Cardiac muscle cell (in vitro differentiated cells and primary cell): ENCODE measurements at places on chromosomes 5 and 9.

DNA sequence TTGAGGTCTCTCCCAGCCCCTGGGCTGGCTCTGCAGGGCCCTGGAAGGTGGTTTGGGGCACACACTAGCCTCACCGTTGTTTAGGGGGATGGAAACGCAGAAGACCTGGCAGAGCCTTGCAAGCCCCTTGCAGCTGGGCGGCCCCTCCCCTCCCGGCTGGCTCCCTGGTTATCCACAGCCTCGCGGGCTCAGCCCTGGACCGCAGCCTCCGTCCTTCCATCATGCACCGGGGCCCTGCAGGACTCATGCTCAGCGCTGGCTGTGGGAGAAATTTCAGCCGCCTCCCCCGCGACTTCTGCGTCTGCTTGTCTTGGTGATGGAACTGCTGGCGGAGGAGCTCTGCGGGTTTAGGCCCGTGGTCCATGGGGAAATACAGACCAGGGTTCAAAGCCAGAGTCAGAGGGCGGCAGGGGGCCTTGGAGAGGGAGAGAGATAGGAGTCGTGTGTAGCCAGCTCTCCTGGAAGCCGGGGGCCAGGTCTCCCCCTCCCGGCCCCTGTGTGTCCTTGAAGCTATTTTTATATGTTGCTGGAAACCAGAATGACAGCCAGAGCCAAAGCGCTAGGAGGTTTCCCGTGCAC lies 75.8 kb upstream of the IER5L start:
- peaks cover 3% of the 10 kb centered on the region for H3K27me3 ChIP-seq
- peaks cover 23% of the 10 kb centered on the region for H3K4me1 ChIP-seq
- peak overlapping the region; percentile 79 for H3K27ac ChIP-seq
- H3K4me3 ChIP-seq, result no peak overlapping the region
- peak; percentile 82 for DNase-seq

DNA sequence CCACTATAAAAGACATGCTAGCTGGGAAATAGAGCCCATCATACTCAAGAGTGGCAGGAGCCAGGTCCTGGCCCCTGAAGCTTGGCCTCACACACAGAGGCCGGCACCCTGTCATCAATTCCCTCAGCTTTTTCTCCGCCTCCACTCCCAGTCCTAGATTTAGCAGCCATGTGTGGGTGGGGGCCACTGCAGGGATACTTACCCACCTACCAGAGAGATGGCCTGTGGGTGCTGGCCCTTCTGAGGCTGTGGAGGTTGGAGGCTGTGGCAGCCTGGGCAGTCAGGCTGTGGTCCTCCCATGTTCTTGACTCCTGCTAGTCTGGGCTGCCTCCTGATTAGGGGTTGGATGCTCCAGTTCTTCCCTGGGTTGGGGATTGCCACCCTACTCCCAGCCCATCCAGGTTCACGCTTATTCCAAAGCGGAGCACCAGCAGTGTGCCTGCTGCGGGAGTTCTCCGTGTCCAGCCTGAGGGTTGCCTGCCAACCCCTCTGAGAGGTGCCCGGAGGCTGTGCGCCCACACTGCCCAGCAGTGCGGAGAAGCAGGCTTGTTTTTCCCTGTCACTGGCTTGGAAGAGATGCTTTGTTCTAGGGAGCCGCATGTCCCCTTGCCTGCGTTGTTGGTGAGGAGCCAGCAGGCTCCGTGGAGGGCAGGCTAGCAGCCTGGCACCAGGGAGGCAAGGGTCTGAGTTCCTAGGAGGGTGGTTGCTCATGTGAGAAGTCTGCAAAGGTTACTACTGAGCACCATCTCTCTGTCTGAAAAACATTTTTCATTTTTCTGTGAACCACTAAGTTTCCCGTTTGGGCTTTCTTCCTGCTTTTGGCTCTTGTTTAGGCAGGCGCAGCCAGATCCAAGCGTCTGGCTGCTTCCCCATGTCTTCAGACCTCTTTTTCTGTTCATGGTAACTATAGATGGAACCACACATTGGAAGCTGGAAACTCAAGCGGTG lies 7.5 kb downstream of the SLC22A5 start:
- no peaks in the 10 kb centered on the region for H3K36me3 ChIP-seq
- no peaks in the 10 kb centered on the region for H3K4me1 ChIP-seq
- H3K27ac ChIP-seq, result no peak overlapping the region

GRCh38 chr5:135371622-135372232 lies 27.3 kb downstream of the MACROH2A1 start:
- H3K27ac ChIP-seq, result no peak overlapping the region
- peaks cover 16% of the 10 kb centered on the region for H3K36me3 ChIP-seq
- no peak overlapping the region for H3K4me3 ChIP-seq
- no peak for DNase-seq

DNA sequence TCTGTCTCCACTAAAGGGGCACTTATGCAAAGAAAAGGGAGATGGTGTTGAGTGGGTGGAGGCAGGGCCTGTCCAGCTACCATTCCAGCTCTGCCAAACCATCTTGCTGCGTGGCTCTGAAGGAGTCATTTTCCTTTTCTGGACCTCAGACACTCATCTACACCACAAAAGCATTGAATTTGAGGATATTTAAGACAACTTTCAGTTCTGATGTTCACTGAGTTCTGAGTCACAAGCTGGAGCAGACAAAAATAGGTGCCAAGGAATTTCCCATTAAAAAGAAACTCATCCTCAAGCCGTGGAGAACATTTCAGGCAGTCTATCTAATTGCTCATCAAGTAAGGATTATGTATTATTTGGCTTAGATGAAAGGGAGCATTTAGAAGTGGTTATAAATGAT lies 195.0 kb upstream of the TBC1D2 start:
- H3K4me1 ChIP-seq, result no peaks in the 10 kb centered on the region
- no peak overlapping the region for H3K4me3 ChIP-seq
- no peaks in the 10 kb centered on the region for H3K36me3 ChIP-seq
- H3K27ac ChIP-seq, result no peak overlapping the region
- H3K27me3 ChIP-seq, result no peaks in the 10 kb centered on the region

GRCh38 chr9:108383796-108384195 lies 472.0 kb downstream of the ACTL7B start:
- H3K36me3 ChIP-seq, result no peaks in the 10 kb centered on the region
- H3K27me3 ChIP-seq, result no peaks in the 10 kb centered on the region
- no peak for DNase-seq
- H3K4me3 ChIP-seq, result no peak overlapping the region
